GM13977 (cell line): ENCODE measurements at places on chromosomes 6 and 20.
A peak's percentile ranks its signal among the peaks of the same experiment; 100 is the strongest.

GRCh38 chr20:10530883-10531282 lies 95.8 kb downstream of the SLX4IP start:
- no peak for DNase-seq

GRCh38 chr6:53281518-53282215 lies 67.1 kb downstream of the ELOVL5 start:
- DNase-seq = no peak

DNA sequence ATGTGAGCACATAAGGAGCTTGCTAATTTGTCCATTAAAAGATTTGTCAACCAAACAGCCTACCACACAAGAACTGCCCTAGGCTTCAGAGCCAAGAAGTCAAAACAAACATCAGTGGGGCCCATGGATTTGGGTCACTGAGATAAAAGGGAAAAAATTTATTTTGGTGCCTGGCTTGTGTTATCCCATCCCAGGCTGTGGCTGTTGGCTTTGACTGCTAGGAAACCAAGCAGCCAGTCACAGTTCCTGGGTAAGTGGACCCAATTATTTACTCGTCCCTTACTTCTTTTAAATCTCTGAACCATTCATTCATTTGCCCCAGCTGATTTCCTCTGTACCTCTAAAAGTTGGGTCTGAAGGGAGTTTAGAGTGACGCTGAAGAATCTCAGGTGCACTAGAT lies 41.3 kb downstream of the EDN1 start:
- DNase-seq = no peak

DNA sequence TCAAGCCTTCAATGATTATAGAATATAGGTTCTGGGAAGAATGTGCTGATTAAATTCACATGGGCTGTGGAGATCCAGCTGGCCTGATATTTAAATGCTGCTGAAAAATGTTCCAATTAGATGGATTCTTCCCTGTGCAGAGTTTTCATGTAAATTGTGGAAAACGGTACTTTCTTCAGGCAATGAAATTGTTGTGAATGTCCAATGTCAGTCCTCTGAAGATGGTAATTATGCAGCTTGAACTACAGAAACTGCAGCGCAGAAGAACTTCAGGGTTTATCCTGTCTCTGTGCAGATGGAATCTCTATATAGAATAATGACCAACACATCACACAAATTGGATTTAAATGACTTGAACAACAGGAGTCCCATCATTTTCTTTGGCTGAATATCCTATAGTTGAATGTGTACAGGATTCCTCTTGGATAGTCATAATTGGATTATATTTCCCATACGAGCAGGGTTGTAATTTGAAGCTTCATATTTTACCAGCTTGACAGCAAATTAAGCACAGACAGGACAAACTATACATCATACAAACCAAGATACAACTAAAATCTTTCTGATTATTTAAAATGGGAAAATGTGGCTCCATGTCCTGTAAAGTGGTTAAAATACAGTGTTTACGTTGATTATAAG lies 82.3 kb downstream of the CAP2 start:
- no peak for DNase-seq

DNA sequence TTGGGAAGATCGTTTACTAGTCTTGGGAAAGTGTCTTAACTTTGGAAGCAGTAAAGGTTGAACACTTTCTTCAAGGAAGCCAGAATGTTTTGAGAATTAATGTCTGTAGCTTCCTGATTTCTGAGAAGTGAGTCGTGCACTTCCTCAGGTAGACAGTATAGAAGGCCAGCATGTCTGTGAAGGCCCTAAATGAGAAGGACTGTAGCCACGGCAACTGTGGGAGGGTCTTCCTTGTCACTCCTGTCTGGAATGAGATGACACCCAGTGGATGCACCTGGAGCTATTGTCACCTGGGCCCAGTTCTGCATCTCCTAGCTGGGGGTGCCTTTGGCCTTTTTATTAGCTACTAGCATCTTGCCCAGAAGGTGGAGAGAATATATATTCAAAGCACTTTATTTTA lies 8.8 kb downstream of the STX16 start:
- no peak for DNase-seq

GRCh38 chr20:50975701-50976330 lies 17.2 kb downstream of the MOCS3 start:
- DNase-seq = no peak

GRCh38 chr6:113699239-113699638 lies 157.9 kb upstream of the MARCKS start:
- DNase-seq = no peak

DNA sequence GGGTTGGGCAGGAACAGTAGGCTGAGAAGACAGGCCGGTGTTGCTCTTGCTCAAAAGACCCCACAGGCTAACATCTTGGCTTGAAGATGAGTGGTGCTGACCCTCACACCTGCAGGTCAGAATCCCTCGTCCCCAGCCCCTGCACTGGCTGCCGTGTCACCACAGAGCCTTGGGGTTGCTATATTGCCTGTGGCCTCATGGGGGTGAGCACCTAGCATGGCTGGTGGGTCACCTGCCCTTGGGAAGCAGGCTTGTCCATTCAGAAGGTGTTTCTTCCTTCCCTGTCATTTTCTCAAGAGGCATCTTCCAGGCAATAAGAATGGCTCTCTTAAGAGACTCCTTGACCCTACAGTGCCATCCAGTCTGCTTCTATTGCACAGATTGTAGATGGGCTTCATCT lies 7.7 kb downstream of the SLC22A16 start:
- no peak for DNase-seq

GRCh38 chr6:169183233-169183632 lies 70.4 kb downstream of the THBS2 start:
- no peak for DNase-seq

GRCh38 chr6:43997345-43997677 lies 129.9 kb downstream of the MRPL14 start:
- no peak for DNase-seq

GRCh38 chr6:126077810-126078776 lies 91.8 kb downstream of the TRMT11 start:
- DNase-seq = no peak

- no peak for DNase-seq
Observed at GRCh38 chr6:159178847-159179246, 9.6 kb downstream of the FNDC1 start.

DNA sequence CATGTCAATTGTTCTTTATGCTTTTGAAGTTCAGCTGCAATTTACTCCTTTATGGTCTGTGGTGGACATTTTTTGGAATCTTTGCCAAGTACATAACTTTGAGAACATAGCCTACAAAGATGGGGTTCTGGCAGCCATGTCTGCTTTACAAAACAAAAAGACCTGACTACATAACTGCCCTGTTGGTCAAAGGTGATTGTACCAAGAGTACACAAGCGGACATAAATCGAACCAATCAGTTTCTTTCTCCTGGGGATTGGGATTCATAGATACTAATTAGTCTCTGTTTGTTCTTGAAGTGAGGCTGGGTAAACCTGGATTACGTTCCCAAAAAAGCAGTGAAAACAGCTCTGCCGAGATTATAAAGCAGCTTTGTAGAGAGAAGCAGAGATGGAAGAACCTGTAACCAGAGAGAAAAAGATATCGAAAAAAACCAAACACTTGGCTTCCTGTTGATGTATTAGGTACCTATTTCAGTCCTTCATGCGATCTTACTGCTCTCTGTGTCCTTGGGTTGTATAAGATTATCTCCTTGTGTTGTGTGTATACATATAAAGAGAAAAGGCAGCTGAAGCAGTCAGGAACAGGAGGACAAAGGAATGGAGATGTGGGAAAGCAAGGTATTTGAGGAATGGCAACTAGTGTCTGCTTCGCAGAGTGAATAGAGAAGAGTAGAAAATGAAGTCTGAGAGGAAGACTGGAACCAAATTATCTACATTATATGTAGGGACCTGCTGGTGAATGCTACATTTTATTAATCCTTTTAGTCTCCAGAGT lies 2.7 kb upstream of the ZFAND3 start:
- no peak for DNase-seq

GRCh38 chr6:2881423-2881822 lies 21.7 kb downstream of the SERPINB9 start:
- no peak for DNase-seq

GRCh38 chr6:157091243-157091642 lies 232.1 kb downstream of the TMEM242 start:
- DNase-seq = no peak

- DNase-seq = no peak
Observed at GRCh38 chr6:101203664-101204063, 189.8 kb upstream of the GRIK2 start.

GRCh38 chr6:158321960-158322359 lies 9.7 kb downstream of the TULP4 start:
- no peak for DNase-seq

- DNase-seq = no peak
Observed at GRCh38 chr6:345747-346385, 45.7 kb upstream of the IRF4 start.

GRCh38 chr20:37954190-37954589 lies 51.3 kb downstream of the VSTM2L start:
- DNase-seq = no peak

GRCh38 chr20:16125816-16126215 lies 447.4 kb downstream of the KIF16B start:
- DNase-seq = no peak

- no peak for DNase-seq
Observed at GRCh38 chr6:118468682-118469465, 79.2 kb upstream of the PLN start.

- no peak for DNase-seq
Observed at GRCh38 chr20:58360936-58361335, 28.1 kb upstream of the VAPB start.

DNA sequence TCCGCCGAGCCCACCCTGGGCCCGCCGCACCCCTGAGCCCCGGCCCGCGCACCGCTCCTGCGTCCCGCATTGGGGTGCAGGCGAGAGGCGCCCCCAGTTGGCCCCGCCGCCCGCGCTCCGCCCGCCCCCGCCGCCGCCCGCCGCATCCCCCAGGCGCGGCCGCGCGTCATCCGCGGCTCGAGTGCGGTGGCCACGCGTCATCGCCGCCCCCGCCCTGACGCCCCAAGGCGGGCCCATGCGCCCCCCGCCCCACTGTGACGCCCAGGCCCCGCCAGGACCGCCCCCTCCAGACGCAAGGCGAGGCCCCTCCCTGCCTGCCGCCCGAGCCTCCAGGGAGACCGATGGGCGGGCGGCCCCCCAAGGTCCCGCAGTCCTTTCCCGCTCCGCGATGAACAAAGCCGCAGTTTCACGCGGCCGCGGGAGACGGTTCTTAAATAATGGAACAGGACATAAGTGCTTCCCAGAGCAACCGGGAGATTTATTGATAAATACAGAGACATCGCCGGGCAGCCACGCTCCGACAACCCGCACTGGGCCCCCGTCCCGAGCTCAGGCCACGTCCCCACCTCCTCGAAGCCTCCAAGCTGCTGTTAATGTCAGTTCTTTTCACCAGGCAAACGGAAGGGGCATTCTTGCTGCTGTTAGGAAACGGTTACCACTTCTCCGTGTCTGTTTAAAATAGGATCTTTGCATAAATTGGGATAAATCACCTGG lies at the start of gene ANKRD60:
ANKRD60 (minus strand) TSS at position 170 of the 714 bp plus-strand sequence; CDS start at position 170, 0 bp downstream.
- DNase-seq = peak; percentile 64

- no peak for DNase-seq
Observed at GRCh38 chr6:7264041-7264440, 49.0 kb downstream of the SSR1 start.

GRCh38 chr20:39877788-39878187 lies 811.2 kb downstream of the MAFB start:
- DNase-seq = no peak

DNA sequence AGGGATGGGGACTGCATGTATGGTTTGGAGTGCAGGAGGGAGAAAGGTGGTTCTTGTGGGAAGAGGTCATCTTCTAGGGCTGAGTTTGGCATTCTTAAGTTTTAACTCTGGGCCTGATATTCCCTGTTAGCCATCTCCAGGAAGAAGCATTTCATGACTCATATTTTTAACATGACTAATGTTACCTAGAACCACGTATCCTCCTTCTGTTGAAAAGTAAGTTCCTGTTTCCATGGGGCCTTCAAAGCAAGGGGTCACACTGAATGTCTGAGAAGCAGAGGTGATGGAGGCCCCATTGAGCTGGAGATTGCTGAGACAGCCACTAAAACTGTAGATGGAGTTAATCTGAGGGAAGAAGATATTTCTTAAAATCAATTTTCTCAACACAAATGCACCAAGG lies 30.2 kb downstream of the FAM229B start:
- DNase-seq = no peak

DNA sequence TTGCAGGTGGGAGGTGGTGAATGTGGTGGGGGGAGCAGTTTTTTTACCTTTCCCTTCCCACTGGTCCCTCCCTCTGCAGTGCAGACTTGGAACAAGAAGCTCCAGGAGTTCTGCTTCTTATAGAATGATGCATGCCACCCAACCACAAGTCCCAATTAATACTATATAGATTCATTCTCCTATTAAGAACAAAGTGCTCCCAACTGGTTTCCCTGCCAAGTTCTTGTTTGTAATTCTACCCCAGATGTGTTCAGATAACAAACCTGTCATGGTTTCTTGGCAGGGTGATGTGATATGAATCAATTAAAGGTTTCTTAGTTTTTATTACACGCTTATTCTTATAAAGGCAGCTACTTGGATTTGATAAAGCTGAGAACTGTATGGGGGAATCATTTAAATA lies 23.9 kb downstream of the HDDC2 start:
- DNase-seq = no peak

- DNase-seq = no peak
Observed at GRCh38 chr6:32517654-32518445, 12.2 kb downstream of the HLA-DRB5 start.

- DNase-seq = no peak
Observed at GRCh38 chr6:105902401-105903031, 183.6 kb upstream of the PRDM1 start.

DNA sequence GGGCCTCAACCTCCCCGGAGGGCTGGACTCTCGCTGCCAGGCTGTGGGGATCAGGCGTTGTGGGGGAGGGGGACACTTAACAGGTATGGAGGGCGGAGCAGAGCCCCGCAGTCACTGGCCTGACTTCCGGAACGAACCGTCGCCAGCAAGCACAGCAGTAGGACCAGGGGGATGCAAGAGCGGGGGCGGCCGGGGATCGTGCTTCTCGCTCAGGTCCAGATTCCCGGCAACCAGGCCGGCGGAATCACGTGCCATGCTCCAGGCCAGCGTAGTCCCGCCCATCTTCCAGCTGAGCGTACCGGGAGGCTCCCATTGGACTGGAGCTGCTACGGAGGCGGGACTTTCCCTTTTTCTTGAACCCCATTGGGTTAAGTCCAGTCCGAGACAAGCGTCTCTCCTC lies 10.0 kb upstream of the POU5F1 start:
- DNase-seq = peak; percentile 11

DNA sequence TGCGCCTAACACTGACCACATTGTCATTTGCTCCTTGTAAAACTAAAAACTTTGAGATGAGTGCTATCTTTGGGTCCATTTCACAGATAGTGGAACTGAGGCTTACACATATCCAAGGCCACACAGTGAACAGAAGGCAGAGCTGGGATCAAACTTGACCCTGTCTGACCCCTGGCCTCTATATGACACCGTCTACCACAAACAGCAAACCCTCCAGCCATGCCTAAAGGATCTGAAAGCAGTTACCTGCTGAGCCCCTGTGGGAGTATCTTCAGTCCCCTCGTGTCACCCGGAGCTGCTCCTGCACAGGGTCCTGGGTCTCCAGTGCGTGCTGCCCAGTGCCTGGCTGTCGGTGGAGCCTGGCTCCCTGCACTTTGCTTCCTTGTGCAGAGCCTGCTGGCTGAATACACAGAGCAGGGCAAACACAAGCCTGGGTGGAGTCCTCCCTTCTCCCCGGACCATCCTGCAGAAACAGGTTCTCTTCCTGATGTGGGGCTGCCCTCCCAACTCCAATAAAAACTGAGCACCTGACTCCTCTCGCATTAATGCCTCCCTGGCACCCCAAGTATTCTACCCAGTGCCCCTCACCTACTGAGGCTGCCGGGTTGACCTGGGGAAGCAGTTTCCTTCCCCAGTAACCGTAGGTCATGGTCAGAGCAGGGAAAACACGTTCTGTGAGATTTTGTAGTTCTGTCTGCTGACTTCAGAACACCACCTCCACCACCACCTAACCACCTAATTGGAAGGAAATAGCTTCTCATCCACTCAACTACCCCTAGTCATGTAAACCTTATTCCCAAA lies at the start of gene BCAS1:
BCAS1 (minus strand) TSS at position 408 of the 801 bp plus-strand sequence. CDS start 11,876 bp downstream, outside the sequence.
- DNase-seq = no peak
